ENCODE measurements at places on chromosomes 3 and 15.

- DNase-seq, result no peak
Observed at GRCh38 chr15:50493625-50494024, 52.8 kb downstream of the USP50 start.

DNA sequence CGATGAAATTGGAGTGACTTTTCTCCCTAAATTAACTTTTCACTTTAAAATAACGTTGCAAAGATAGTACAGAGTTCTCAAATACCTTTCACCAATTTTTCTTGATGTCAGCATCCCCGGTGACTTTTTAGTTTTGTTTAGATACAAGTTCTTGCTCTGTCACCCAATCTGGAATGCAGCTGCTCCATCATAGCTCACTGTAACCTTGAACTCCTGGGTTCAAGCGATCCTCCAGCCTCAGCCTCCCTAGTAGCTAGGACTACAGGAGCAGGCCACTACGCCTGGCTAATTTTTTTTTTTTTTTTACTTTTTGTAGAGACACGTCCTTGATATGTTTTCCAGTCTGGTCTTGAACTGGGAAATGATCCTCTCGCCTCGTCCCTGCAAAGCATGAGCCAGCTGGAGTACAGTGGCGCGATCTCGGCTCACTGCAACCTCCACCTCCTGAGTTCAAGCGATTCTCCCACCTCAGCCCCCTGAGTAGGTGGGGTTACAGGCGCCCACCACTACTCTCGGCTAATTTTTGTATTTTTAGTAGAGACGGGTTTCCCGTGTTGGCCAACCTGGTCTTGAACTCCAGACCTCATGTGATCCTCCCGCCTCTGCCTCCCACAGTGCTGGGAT lies 747 bp downstream of the NSUN3 start:
- DNase-seq, result no peak

DNA sequence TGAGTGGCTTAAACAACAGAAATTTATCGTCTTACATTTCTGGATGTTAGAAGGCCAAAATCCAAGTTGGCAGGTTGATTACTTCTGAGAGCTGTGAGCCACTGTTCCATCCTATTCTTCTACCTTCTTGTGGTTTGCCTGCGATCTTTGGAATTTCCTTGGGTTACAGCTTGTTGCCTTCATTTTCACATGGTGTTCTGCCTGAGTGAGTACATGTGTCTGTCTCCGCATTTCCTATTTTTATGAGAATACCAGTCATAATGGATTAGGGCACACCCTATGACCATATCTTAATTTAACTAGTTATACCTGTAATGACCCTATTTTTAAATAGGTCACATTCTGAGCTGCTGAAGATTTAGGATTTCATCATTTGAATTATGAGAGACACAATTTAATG lies 294.3 kb downstream of the CNTN4 start:
- no peak for DNase-seq

DNA sequence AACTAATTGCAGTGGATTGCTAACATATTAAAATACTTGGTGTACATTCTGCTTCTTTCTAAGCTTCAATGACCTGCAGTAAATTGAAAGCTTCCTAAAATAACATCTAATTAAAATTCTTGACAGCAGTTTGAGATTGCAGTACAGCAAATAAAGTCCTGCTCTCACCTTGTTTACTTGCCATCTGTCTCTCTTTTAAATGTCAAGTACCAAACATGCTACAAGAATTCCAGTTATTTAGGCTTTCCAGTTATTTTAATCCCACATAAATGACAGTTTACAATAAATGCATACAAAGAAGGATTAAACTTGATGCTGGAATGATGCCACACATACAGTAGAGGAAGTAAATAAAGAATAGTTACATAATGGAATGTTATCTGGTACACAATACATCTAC lies 33.2 kb downstream of the CBLB start:
- no peak for DNase-seq

DNA sequence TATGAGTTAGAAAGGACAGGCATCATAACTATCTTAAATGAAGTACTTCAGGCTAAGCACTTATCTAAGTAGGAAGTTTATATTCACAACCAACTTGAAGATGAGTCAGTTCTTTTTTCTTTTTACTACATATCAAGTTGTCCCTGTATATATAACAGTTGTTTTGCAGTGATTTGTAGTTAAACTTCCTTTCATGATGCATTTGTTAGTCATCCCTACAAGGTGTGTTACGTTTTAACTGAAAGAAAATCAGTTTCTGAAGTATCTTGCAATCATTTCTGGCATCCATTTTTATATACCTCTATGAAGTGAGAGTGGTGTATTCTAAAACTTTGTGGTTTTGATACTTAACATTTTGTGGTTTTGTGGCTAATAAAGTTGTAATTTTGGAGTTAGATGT lies 46.1 kb downstream of the ZFAND6 start:
- no peak for DNase-seq

DNA sequence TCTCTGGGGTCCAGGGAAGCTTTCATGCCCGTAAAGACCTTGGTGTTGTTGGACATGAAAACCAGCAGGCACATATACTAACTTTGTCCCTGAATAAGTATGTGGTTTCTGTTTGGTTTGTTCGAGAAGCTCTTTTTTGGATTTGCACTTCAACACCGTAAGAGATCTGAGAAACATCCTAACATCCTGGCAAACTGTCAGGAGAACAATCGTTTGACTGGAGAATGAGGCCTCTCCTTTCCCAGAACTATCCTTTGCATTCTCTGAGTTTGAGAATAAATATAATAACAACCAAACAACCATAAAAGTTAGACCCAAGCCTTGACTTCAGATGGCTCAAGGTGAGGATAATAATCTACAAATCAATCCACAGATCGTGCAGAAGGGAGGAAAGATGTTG lies 230.4 kb upstream of the WNT5A start:
- no peak for DNase-seq

- no peak for DNase-seq
Observed at GRCh38 chr15:63606308-63606707, 9.1 kb downstream of the FBXL22 start.
